ENCODE measurements at places on chromosomes 7 and 10.

- DNase-seq = no peak
These were observed 88.0 kb upstream of the PFKP start for GRCh38 chr10:2979306-2979705.

- DNase-seq = no peak
These were observed 11.5 kb downstream of the ARID5B start for GRCh38 chr10:61912981-61913380.

DNA sequence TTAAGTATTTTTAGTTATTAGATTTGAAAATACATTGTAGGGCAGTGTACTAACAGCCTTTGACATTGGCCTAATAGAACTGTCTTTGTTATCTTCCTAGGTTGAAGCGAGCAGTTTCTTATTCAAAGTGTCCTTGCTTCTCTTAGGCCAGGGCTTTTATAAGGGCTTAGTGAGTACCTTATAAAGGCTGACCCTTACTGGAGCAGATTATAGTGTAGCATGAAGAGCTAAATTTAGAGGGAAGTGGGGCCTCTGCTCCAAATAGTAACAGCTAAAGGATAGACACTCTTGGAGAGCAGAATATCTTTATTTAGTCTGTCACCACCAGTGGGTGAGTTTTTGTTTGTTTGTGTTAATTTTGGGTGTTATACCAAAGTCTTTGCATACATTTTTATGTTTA is 15.9 kb downstream of the BZW2 start:
- DNase-seq = no peak

DNA sequence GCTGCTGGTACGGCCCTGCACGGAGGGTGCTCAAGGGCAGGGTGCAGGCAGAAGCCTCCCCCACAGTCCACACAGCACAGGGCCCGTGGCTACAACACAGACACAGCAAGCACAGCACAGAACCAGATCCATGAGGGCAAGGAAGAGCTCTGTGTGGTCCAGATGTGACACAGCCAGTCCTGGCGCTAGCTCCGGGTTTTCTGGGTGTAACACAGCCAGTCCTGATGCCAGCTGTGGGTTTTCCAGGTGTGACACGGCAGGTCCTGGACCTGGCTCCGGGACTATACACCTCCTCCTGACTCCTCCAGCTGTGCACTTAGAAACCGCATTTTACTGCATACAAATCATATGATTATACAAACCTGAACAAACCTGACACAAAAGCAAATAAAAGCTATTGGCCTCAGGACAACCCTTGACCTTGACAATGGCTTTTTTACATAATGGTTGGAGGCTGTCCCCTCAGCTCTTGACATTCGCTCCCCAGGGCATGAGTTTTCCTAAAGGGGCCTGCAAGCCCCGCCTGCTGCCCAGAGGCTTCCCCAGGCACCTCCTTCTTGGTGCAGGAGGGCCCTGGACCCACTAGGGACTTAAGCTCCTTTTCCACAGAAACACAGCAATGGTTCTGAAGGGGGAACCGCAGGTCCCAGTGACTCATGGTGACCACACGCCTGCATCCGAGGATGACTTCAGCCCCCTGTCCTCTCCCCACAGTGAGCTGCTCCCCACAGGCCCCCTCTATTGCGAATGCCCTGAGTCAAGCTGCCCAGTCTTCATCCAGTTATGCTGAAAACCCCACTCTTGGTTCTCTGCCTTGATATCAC is 209.6 kb downstream of the PTPRN2 start:
- no peak for DNase-seq

DNA sequence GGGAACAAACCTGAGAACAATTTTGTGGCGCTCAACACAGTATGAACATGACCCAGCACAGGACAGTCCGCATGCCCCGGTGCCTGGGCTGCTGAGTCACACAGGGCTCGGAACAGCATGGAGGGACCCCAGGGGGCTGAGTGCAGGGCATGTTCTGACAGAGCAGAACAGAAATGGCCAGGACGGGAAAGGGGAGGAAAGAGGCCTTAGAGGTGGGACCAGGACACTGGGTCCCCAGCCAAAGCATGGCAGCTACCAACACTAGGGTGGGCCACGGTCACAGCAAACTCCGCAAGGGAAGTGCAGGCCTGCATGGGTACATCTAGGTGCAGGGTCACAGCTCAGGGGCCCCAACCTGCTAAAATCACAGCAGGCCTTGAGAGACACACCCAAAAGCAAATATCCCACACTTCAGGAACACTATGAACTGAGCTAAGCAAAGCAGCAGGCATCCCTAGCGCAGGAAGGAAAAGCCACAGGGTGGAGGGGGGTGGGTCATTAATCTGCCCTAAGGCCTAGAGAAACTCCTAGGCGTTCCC is 5.6 kb downstream of the IMPDH1 start:
- no peak for DNase-seq

DNA sequence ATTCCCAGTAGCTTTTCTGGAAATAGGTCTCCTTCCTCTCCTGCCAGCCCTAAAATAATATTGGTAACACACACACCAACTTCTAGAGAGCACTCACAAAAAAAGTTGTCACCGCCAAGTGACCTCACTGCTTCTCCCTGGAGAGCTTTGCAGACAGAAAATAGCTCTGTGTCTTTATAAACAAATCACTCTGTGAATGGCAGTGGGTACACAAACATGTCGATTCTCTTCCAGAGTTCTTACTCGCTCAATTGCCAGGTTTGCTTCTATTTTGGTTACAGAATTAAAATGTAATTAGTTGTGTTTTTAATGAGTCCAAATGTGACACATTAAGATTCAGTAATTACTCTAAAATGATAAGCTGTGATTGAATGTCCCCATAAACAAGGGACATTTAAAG is 649.2 kb upstream of the C7orf33 start:
- DNase-seq = no peak

DNA sequence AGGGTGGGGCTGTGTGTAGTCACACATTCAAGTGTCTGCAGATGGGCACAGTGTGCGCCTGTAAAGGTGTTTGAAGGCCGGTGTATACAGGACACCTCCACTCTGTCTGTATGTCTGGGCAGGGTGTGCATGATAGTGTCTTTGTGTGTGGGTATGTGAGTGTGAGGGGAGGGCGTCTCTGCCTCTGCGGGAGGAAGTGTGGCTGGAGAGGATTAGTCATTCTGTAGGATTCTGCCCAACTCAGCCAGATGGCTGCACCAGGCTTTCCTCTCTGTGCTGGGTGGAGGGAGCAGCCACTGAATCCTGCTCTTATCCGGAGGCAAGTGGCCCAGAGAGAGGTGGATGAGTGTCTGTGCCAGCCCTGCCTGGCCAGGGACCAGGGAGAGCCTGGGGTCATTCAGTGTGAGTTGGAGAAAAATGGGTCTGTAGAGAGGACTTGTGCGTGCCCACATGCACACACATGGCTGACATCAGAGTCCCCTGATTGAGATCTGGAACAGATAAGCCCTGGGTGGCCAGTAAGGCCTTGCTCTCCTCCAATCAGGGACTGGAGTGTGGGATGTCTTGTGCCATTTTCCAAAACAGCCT is 1.7 kb downstream of the SFXN3 start:
- peak; percentile 27 for DNase-seq

GRCh38 chr10:110162741-110163145 is 44.7 kb upstream of the MXI1 start:
- DNase-seq = no peak

- DNase-seq = no peak
These were observed 35.5 kb upstream of the VCL start for GRCh38 chr10:73962386-73962785.

DNA sequence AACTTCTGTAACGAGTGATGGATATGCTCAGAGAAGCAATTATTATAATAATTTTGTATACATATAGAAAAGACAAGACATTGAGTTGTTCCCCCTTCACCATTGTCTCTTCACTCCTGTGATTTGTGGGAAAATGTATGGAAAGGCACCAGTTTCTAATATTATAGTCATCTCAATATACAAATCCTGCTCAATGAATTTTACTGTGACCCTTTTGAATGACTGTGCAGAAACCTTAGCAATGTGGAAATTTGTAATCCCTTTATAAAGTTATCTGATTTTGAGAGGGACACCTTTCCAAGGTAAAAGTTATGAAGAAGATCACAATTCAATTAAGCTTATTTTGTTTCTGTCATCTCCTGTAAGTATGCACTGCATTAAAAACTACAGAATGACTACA is 74.3 kb upstream of the DKK1 start:
- DNase-seq = no peak

DNA sequence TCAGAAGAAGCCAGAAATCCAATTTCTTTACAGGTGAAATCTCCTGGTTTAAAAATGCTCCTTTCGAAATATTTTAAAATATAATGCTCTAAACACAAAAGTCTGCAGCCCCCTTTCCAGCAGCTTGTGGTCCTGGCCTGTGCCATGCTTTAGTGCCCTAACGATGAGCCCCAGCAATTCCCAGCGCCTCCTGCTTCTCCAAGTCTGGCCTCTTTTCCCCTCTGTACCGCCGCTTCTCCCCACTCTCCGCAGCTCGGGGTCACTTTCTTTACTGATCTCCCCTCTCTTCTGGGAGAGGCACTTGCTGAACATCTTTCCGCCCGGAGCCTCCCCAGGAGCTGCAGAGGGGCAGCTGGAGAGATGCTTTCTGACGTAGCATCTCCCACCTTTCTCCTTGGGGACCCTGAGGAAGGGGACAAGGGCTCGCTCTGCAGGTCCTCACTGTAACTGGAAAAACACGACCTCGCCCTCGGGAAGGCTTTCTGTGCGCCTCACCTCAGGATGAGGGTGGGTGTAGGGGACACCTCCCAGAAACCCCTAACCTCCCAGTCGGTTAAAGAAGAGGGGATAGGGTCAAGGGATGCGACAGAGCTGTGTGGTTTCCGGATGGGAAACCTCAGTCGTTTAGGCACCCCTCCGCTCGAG is 565 bp upstream of the INA start:
- DNase-seq = no peak

- no peak for DNase-seq
These were observed 16.6 kb upstream of the TMEM236 start for GRCh38 chr10:17735166-17735941.

GRCh38 chr10:21452203-21452602 is 73.3 kb downstream of the SKIDA1 start:
- DNase-seq = no peak

Measured in stimulated activated CD8-positive, alpha-beta memory T cell treated with anti-CD3 and anti-CD28 coated beads, Interleukin-7, amount 100 ng/mL, for 1 hour (primary cell).